HS-5 (cell line): ENCODE measurements at places on chromosomes 1 and 21.

DNA sequence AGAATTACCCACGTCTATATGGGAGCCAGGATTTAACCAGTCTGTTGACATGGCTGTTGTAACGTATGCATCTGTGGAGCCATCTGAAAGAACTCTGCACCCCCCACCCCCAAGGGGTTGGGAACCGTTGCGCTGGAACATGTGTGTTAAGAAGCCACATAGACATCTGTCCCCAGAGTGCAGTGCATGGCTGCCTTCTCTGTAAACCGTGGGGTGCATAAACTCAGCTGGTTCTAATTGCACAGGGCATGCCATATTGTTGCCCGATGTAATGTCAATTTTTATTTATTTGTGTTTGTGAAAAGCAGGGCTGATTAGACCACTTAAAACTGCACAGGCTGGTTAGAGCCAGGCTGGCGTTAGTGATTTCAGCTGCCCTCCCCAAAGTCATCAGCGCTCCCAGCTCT, 70.1 kb upstream of the ROR1 start:
- DNase-seq: no peak

GRCh38 chr1:82894635-82895034, 1093.9 kb downstream of the ADGRL2 start:
- no peak for DNase-seq

DNA sequence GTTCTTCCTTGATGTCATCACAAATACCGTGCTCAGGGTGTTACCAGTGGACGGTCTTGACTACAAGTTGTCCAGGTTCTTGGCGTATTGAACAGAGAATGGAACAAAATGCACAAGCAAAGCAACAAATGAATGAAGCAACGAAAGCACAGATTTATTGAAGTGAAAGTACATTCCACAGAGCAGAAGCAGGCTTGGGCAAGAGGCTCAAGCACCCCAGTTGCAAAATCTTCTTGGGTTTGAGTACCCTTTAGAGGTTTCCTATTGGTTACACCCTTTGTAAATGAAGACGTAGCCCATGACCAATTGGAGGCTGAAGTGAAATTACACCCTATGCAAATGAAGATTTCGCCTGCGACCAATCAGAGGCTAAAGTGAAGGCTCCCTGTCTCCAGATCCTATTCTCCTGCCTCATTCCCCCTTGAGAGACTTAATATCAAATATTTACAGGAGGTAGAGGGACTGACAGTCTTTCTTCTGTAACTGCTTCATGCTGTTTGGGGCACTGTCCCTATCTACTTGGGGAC, 38.3 kb downstream of the YY1AP1 start:
- DNase-seq: no peak

GRCh38 chr1:18632783-18633421, 2.3 kb downstream of the PAX7 start:
- DNase-seq: no peak

- no peak for DNase-seq
These were observed 48.7 kb upstream of the PRELP start for GRCh38 chr1:203426870-203427269.

- DNase-seq: no peak
These were observed 103.3 kb downstream of the C1orf94 start for GRCh38 chr1:34279971-34280370.

- DNase-seq: no peak
These were observed 118.9 kb downstream of the FASLG start for GRCh38 chr1:172777767-172778166.

- DNase-seq: no peak
These were observed 51.0 kb downstream of the ABCA4 start for GRCh38 chr1:94069919-94070285.

GRCh38 chr1:114130846-114131525, 22.7 kb downstream of the SYT6 start:
- DNase-seq: no peak

DNA sequence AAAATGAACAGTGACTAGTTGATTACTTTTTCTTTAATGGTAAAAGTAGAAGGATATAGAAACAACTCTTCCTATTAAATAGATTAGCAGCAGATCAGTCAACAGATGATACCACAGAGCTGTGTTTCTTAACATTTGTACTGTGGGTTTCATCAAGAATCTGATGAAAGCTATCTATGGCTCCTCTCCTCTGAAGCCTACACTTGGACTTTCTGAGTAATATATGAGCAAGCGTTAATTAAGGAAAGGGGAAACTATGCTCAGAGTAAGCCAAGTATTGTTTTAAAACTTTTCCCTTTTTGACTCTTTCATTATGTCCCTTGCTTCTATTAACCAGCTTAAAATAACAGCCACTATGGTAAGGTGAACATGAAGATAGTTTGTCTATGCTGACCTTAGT, 10.8 kb downstream of the ARID4B start:
- no peak for DNase-seq

GRCh38 chr1:18981242-18981641, 24.8 kb upstream of the IFFO2 start:
- DNase-seq: no peak

- DNase-seq: no peak
These were observed 209.5 kb downstream of the RPS6KC1 start for GRCh38 chr1:213260311-213261075.

DNA sequence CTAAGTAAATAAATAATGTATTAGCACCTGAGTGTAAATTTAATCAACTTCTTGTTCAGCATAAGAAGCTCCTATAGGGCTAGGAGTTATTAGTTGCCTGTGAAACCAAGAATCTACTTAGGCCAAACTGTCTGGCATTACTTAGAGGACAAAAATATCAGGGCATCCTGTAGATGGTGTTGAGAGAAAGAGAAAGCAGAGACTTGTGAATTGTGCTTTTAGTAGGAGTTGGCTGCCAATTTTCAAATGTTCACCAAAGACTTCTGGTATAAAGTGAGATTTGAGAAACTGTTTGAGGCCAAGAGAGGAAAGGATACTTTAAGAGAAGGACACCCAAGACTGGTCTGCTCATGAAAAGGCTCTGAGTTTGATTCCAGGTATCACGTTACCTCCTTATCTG, 315.5 kb upstream of the DEPDC1 start:
- no peak for DNase-seq

DNA sequence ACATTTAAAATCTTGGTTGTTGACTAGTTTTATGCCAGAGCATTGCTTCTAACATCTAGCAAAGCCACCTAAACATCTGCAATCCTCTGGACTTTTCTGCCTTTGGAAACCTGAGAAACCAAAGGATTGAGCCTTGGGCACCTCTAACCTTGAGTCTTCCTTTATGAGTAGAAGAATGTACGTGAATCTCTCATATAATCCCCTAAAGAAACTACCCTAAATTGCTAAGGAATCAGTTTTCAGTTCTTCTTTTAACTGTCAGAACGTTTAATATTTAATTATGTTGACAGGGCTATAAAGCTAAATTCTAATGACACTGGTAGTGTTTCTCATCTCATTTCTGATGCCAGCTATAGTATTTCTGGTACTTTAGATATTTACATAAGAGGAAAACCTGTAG, 997.3 kb downstream of the AMY1C start:
- no peak for DNase-seq

GRCh38 chr1:22053861-22054770, 1.6 kb downstream of the CDC42 start:
- DNase-seq: no peak

GRCh38 chr1:86933051-86933450, 18.6 kb downstream of the HS2ST1 start:
- no peak for DNase-seq

DNA sequence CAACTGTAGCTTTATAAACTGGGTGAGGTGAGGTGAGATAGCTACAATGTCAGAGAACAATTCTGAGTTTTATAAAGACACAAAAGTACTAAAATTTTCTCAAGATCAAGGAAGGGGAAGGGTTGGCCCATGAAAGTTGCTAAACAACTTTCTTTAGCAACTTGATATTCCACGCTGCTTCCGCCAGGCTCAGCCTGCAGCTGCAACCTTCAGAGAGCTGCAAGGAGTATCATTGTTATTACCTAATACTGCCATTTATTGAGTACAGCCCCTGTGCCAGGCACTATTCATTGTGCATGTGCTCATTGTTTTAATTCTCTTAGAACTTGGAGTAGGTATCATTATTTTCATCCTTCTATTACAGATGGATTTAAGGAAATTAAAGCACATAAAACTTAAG, 34.1 kb upstream of the SUCO start:
- DNase-seq: no peak
